ENCODE measurements at places on chromosomes 3 and 15. TPM values are rescaled to one million over a fixed set of nuclear protein-coding genes. Genes with fewer than 3 reads are reported as not detected.

DNA sequence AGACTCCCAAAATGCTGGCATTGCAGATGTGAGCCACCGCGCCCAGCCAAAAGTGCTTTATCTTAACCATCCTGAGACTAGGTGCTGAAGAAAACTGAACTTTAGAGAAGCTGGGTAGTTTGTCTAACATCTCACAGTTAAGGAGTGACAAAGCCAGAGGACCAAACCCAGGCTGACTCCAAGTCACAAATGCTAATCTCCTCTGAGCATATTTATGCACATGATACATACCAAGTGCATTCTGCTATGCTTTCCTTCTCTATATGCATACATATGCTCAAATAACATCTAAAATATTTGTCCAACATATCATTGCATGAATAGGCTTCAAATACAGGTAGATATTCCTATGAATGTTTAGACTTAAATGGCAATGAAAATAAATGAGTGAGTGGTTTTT is 256.9 kb downstream of the CTNNB1 start:
- no peak for DNase-seq

DNA sequence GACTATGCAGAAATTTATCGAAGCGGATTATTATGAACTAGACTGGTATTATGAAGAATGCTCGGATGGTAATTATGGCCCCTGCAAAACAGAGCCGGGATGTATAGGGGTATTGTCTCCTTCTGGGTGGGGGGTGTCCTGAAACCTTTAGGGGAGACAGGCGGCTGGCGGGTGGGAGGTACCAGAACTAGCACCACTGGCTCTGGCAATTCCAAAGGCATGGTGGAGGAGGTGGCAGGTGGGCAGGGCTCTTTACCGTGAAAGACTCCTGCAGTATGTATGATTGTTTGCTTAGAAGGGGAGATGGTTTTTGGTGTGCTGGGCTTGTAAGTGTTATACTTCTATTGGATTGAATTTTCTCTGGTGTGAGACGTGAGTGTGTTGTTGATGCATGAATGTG is 58.4 kb downstream of the TRAK1 start:
- no peak for DNase-seq

DNA sequence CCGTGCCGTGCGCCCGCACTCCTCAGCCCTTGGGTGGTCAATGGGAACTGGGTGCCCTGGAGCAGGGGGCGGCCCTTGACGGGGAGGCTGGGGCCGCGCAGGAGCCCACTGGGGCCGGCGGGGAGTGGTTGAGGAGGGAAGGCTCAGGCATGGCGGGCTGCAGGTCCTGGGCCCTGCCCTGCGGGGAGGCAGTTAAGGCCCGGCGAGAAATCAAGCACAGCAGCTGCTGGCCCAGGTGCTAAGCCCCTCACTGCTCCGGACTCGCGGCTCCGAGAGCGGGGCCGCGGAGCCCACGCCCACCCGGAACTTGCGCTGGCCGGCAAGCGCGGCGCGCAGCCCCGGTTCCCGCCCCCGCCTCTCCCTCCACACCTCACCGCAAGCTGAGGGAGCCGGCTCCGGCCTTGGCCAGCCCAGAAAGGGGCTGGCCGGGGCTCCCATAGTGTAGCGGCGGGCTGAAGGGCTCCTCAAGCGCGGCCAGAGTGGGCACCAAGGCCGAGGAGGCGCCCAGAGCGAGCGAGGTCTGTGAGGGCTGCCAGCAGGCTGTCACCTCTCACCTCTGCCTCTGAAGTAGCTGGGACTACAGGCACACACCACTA is 7.8 kb downstream of the GP9 start:
- no peak for DNase-seq

DNA sequence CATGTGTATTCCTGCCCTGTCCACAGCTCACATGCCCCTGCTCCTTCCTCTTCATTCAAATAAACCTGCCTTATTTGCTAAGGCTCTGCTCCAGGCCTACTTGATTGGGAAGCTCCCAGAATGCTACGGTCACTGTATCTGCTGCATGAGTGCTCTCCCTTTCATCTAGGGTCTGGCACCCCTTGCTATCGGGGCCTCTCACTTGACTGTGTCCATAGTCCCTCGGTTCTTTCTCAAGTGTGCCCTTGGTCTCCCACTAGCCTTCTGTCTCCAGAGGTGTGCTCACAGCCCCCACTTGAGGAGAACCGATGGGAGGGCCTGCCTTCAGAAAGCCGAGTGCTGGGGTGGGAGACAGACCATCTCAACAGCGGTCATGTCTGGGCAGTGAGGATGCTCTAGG is 57.4 kb upstream of the NMNAT3 start:
- no peak for DNase-seq

- DNase-seq = peak; percentile 32
These were observed 534.6 kb upstream of the ATP11B start for GRCh38 chr3:182258538-182259177.

GRCh38 chr15:36284911-36285310 is 294.5 kb upstream of the CDIN1 start:
- DNase-seq = no peak

DNA sequence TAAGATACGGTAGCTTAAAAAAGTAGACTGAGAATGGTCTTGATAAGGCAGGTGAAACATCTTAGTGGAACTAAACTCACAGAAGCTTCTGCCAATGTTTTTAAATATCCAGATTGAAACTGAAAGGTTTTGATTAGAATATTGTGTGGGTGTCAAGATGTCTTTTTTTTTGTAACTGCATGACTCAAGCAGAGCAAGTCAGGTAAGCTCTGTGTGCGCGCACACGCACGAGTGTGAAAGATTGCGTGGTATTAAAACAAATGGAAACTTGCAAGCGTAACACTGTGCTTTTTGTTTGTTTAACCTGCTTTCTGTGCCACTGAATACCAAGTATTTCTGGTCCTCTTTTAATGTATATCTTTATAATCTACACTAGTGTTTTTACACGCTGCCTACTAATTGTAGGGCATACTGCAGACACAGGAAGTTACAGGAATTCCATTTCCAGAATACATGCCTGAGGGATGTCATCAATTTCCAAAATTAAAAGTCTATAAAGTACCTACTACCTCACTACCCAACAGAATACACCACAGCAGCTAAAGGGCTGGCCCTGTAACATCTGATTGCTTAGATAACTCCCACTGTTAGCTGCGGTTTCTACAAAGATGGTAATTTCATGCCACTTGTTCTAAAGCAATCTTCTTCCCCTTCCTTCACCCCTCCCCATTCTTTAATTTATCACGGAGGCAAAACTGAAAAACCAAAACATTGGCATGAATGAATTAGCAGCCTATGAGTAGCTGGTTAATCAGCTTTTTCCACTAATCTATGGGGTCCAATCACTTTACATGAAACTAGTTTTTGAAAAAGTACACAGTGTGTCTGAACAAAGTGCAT is 472.8 kb downstream of the SHQ1 start:
- DNase-seq = no peak

GRCh38 chr3:72702390-72702789 is 145.9 kb downstream of the SHQ1 start:
- DNase-seq = no peak

DNA sequence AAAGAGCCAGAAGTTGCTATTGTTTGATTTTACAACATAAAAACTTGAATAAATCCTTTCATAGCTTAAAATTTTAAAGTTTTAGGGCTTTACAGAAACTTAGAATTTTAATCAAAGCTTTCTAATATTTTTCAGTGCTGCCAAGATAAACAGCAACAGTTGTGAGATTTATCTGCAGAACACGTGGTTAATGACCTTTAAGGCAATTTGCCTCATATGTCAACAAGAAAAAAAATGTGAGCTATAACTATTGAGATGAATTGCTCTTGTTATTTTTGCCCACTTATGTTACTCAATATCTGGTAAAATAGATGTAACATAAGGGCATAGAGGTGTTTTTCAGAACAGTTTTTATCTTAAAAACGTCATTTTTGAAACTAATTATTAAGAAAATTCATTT is 96.7 kb upstream of the NECTIN3 start:
- no peak for DNase-seq

- no peak for DNase-seq
These were observed 48.0 kb upstream of the FBN1 start for GRCh38 chr15:48693484-48693883.

DNA sequence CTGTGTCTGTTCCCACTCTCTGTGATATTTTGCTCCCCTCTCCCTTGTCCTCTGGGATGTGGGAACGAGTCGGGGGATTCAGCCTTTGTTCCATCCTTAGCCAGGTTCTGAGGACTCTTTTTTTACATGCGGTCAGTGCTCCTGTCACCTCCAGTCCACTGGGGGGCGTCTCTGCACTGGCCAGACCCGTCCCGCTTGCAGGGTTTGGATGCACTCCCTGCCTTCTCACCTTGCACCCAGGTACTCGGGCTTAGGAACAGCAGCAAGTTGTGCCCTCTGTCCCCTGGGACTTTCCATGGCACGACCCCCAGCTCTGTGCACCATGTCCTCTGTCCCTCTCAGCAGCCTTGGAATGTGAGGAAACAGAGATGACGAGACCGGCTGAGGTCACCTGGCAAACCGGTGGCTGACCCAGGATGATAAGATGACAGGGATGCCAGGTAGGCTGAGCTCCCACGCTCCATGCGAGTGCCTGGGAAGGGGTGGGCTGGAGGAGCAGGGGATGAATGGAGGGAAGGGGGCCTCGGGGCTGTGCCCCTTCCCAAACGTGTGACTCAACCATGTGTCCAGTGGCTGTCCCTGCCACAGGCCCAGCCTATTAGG is 27.3 kb upstream of the FGD5 start:
- peak; percentile 10 for DNase-seq

- DNase-seq = no peak
These were observed 10.9 kb upstream of the IL1RAP start for GRCh38 chr3:190502946-190503345.

DNA sequence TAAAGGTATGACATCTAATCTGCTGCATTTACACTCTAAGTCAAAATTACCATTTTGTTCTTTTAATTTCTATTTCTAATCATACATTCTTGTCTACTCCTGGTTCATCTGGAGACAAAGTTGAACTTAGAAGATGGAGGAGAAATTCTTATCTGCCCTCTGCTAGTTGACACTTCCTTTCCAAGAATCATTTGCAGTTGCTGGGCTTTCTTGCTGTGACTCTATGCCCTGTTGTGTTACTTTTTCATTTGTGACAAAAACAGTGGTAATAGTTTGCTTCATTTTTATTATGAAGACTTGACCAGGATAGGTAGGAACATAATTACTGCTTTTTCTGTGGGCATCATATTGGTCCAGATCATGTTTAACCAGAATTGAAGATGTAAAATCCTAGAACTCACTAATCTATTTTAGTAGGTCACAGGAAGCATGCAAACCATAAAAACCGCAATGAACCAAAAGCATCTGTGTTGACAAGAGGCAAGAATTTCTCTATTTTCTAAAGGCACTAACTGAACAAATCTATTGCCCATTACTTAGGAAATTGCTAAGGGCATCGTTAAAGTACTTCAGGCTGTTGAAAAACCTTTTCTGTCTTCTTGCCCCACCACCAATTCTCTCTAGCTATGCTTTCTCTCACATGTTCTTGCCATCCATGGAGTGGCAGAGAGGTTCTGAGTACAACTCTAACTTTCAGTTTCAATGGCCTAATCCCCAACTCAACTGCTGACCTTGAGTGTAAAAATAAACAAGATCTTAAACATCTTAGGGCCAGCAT is 4.2 kb upstream of the CCR2 start:
- no peak for DNase-seq

DNA sequence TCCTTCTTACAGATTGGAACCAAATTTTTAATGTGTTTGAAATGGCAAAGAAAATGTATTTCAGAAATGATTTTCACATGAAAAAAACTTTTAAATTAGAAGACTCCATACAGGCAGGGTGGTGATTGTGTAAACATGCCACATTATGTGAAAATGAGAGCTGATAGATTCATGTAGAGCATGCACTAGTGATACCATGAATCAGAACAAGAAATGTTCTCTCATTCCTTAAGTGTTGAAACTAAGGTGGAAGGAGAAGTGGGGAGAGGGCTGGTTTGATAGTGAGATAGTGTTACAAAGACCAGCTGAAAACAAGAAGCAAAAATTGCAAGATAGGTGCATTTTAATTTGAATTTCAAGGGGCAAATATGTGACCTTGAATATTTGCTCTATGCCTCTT is 100.3 kb downstream of the CCNL1 start:
- no peak for DNase-seq

DNA sequence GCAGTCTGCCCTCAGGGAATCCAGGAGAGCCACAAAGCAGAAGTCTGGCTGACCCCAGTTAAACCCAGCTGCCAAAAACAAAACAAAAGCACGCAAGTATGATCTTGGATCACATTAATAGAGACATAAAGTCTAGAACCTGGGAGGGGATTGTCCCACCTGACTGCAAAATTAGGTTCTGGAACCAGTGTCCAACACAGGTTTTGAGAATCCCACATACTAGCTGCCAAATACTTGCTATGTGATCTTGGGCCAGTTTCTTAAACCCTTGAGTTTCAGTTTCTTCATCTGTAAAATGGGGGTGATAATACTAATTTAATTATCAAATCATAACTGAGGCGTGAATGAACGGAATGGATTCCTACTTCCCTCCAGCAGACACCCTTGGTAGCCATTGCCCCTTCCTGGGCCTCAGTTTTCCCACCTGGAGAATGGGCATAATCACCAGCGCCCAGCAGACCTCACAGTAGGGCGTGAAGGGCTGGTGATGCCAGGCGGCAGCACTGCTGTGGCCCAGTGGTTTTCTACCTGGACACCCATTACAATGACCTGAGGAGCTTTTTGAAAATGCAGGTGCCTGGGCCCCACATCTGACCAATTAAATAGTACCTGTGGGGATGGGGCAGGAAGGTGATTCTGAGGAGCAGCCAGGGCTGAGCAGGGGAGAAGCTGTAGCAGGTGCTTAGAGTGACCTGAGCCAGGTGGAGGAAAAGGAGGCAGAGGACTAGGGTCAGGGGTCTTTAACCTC is 32.2 kb downstream of the GRIP2 start:
- no peak for DNase-seq

DNA sequence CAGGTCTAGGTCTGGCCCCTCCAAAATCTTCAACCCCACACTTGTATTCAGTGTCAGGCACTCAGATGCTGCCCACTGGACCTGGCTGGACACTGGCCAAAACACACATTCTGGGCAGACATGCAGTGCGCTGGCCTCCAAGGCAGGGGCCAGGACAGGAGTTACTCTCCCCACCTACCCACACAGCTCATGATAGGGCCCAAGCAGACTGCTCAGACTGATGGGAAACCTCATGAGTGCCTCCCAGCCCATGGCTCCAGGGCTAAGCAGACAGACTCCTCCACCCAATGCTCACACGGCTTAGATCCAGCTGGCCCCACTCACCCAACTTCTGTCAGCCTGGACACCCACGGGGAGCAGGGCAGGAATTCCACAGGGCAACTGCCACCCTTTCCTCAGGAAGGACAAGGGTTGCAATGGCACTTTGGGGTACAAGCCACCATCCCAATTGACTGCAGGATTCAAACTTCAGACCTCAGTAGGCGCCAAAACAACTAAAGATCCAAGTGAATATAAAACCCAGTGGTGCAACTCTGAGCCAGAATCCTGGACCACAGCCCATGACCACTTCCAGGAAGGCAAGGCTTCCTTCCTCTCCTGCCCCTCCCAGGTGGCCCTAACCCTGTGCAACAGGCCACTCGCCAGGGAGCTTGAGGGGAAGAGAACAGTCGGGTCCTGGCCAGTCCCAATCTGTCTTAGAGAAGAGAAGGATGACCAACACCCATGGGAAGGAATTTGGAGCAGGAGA is 1.4 kb downstream of the LTF start:
- DNase-seq = no peak

STRIT1 gene
- not detected for total RNA-seq

CGGBP1 gene
- total RNA-seq = 46.5 TPM

CCR2 gene
- total RNA-seq = not detected

ZNF860 gene
- 7.9 TPM for total RNA-seq

XCR1 gene
- not detected for total RNA-seq

CDCP1 gene
- total RNA-seq = 163 TPM

GCSAM gene
- total RNA-seq = 1.3 TPM

MYRIP gene
- not detected for total RNA-seq

MESP2 gene
- total RNA-seq = 0.88 TPM

Data from foreskin keratinocyte (primary cell).